NCI-H1417 (cell line): ENCODE measurements at places on chromosomes 5 and 9.
A peak's percentile ranks its signal among the peaks of the same experiment; 100 is the strongest.

GRCh38 chr5:3105172-3105571 lies 353.7 kb upstream of the IRX2 start:
- DNase-seq = no peak

GRCh38 chr9:36820392-36820861 lies 213.6 kb downstream of the PAX5 start:
- no peak for DNase-seq

- peak; percentile 13 for DNase-seq
Observed at GRCh38 chr9:117044241-117044640, 357.1 kb downstream of the TRIM32 start.

DNA sequence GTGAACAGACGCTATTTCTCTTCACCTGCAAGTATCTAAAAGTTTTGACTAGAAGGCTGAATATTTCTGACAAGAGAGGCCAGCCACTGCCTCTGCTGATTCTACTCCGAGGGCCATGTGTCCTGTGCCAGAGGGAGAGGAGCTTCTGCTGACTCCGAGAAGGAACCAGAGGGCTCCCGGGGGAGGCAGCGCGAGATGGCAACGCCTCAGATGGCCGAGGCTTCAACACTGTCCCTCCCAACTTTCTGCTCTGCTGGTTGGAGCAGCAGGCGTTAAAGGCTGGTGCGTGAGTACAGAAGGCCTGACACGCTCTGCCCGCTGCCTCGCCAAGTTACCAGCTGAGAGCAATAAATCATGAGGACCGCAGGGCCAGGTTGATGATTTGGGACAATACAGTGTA lies 178.8 kb downstream of the GAPVD1 start:
- peak; percentile 83 for DNase-seq

GRCh38 chr5:127053049-127053448 lies 20.3 kb downstream of the C5orf63 start:
- DNase-seq = no peak

DNA sequence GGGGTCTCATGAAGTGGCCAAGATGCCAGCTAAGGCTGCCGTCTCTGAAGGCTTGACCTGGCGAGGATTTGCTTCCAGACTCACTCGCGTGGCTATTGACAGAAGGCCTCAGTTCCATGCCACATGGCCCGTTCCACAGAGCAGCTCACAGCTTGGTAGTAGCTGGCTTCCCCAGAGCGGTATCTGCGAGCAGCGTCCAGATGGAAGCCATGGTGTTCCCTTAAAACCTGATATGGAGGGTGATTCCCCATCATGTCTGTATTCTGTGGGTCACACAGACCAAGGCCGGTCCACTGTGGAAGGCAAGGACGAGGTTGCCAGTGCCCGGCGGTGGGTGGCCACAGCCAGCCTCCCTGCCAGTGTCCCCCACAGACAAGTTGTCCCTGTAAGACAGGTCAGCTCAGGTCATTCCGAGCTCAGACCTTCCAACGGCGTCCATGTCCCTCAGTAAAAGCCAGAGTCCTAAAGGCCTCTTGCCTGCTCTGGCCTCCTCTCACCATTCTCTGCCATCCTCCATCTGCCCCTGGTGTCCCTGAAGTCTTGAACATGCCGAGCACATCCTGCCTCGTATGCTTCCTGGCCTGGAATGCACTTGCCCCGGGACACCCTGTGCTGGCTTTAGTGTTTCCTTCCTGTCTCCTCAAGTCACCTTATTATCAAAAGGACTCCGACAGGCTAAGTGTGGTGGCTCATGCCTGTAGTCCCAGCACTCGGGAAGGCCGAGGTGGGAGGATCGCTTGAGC lies 61.3 kb upstream of the LRRTM2 start:
- DNase-seq = no peak

DNA sequence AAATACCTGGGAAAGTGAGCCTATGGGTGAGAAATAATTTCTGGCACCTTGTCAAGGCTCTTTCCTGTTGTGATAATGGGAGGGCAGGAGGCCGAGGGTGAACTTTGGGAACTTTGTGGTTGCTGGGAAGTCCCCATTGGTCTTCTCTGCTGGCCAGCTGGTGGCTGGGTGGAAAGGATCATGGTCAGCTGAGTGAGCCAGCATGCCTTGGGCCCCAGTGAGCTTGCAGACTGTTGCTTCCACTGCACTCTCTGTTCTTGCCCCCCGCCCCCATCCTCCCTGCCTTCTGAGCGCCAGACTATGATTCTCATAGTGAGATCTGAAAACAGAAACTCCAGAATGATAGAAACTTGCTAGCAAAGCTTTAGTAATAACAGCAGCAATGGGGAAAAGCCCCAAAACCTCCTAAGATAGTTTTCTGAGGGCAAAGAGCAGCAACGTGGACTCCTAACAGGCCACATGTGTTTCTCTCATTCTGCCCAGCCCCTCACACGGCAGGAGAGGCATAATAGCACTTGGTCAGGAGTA lies 139.2 kb upstream of the SMARCA2 start:
- no peak for DNase-seq

DNA sequence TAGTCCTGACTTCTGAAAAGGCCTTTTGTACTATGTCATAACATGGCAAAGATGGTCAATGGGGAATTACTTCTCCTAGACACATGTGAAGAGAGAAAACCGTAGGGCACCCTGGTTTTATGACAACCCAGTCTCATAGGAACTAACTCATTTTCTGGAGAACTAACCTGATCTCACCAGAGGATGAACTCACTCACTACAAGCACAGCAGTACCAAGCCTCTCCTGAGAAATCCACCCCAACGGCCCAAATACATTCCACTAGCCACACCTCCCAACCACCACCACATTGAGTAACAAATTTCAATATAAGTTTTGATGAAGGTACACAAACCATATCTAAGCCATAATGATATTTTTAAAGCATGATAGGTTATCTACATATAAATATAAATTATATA lies 909.3 kb upstream of the CDH10 start:
- no peak for DNase-seq

DNA sequence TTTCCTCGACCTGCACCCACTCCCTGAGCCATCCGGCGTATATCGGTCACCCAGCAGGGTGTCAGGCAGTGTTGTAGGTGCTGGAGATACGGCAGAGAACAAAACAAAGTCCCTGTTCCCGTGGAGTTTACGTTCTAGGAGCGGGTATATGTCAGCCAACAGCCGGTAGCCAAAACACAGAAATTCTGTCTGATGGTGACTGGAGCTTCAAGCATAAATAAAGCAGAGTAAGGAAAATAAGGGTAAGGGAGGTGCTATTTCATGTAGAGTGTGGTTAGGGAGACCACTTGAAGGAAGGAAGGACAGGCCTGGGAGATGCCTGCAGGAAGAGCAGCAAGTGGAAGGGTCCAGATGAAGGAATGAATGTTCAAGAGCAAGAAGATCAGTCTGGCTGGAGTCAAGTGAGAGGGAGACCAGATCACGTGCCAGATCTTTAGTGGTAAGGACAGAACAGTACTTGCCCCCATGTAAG lies 783 bp upstream of the ZFR start:
- DNase-seq = no peak

GRCh38 chr5:150694612-150695011 lies 6.2 kb downstream of the RBM22 start:
- no peak for DNase-seq

DNA sequence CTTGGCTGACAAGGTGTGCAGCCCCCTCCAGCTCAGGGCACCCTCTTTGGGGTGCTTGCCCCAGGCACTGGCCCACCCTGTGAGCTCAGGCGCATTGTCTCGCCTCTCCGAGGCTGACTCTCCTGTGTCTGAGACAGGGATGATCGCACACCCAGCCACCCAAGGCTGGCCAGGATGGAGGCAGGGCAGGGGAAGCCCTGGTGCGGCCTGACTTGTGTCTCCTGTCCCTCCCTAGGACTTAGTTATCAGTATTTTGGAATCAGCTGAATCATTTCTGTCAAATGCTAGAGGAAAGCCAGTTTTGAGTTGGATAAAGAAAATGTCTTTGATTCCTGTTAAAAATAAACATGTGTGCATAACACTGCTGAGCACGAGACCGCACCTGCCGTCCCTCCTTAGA lies 2.5 kb upstream of the DBH start:
- no peak for DNase-seq

DNA sequence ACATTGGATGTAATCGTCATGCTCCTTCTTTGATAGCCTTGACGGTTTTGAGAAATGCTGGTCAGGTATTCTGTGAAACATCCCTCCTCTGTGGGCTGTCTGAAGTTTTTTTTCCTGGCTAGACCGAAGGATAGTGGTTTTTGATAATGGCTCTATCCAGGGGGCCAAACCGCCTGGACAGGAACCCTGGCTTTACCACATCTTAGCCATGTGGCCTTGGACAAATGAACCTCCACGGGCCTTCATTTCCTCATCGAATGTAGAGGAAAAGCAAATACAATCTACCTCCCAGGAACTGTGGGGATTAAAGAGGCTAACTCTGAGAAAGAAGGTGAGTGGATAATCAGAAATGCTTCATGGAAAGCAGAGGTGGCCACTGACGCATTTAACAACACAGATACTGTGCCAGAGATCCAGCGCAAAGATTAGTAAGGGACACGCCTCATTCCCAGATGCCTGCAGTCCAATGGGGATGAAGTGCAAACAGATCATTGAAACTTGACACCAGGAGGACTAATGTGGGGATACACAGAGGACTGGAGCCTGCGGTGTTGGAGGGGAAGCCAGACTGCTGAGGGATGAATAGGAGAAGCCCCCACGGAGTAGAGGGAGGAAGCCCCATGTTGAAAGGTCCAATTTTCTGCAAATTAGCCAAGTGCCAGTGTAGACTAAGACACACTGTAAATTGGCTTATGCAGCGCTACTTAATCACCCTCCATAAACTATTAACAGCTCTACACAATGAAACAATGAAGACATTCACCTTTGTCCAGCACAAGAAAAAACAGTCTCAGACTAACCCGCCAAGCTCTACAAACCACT lies 41.6 kb downstream of the MYO10 start:
- DNase-seq = peak; percentile 56

DNA sequence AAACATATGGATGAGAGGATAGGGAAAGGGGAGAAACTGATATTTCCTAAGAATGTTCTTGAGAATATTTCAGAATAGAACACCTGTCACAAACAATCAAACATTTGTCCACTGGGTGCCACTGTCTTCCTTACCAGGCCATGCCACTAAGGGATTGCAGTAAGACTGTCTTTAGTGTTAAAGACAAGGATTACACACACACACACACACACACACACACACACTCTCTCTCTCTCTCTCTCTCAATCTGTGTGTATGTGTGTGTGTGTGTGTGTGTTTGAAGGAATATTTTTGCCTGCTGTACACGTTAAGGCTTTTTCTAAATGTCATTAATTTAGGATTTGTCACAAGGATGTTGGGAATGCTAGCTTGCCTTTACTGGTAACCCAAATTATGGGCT lies 54.4 kb downstream of the CCDC192 start:
- peak; percentile 0 for DNase-seq

DNA sequence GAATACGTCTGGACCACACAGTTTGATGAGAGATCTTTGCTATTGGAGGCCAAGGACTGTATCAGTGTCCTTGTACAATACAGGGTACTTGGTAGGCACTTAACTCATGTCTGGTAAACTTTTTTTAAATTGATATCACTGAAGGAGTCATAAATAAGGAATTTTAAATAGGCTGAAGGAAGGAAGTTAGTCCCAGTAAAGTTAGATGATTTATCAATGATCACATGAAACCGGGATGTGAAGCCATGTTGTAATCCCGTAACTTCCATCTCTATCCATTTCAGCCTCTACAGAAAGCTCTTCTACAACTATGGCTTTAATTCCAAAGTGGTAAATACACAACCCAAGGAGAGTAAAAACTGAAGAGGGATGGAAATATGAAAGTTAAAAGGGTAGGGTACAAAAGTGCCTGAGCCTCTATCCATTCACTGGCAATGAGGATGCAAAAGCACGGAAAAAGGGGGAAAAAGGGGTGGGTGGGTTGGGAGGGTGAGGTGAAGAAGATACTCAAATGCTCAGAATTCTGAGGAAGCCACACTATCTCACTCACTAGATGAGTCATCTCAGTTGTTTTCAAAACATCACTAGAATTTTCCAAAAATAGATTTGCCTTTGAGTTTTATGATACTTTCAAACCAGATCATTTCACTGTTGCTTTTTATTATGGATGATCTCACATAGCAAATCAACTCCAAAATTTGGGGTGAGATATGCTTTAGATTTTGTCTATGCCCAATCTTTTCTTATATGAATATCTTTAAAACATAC lies 1053.5 kb downstream of the NR2F1-AS1 start:
- no peak for DNase-seq

DNA sequence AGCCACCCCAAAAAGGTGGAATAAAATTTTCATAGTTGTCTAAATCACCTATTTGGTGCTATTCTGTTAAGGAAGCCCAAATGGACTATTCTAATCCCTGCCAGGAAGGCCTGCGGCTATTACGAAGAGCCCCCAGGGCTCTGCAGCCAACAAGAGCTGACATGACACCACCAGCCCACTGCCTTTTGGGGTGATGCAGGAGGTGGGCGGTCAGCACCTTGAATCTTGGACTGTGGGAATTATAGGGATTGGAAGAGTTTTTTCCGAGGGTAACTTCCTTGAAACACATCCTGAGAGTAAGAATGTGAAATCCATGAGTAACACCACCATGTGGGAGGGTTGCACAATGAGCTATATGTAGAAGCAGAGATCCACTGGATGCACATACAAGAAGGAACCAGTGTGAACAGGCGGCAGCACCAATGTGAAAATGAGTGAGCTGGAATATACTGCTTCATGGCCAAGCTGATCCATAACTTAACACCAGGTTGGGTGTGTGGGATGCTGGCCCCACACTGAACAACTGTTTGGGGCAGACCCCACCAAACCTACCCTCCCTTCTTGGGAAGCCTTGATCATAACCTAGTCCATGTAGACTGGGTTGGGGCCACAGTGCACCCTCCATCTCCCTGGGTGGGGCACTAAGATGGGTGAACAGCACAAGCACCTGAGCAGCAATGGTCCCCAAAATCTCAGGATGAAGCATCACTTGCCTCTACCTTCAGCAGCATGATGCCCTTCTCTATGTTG lies 239.0 kb downstream of the FSTL4 start:
- DNase-seq = no peak

DNA sequence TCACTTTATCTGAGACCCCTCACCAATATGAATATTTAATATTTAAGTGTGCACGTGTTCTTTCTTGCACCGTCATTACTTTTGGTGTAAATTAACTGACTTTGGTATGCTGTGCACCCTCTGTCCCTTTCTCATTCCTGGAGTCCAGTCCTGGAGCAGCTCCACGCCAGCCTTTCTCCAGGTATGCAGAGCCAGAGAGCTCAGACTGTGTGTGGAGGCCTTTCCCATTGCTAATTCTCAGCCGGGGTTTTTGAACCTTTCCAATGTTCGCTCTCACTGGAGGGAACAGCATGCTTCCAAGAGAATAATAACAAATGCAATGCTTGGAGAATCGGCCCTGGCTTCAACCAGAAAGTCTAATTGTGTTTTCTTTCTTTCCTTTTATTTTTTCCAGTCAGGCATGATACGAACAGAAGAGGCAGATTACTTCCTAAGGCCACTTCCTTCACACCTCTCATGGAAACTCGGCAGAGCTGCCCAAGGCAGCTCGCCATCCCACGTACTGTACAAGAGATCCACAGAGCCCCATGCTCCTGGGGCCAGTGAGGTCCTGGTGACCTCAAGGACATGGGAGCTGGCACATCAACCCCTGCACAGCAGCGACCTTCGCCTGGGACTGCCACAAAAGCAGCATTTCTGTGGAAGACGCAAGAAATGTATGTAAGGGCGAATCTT lies 41.7 kb downstream of the ADAMTS16 start:
- DNase-seq = no peak
